IPS DF 6.9 (cell line): ENCODE measurements at places on chromosomes 7 and 10.

GRCh38 chr7:22052674-22053365 lies 107.1 kb upstream of the CDCA7L start:
- H3K4me1 ChIP-seq = no peaks in the 10 kb centered on the region
- H3K27ac ChIP-seq = no peak overlapping the region

DNA sequence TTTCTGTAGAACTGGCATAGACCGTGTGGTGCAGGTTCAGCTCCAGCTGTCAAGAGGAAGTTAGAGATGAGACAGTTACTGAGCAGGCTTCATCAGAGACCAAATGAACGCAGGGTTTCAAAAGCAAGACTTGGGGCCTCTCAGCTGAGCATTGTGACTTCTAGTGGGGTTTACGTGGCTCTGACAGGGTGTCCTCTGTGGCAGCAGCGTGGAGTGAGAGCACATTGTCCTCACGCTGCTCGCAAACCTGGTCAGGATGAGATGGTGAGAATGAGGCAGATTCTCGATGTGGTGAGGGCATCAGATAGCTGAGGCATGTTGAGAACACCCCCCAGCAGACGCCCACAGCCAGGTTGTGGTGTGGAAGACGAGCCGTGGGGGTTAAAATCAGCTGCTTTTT lies 126.0 kb downstream of the DNAJB6 start:
- H3K36me3 ChIP-seq = no peaks in the 10 kb centered on the region
- H3K4me1 ChIP-seq = no peaks in the 10 kb centered on the region
- no peak overlapping the region for H3K27ac ChIP-seq
- no peak overlapping the region for H3K4me3 ChIP-seq
- no peaks in the 10 kb centered on the region for H3K27me3 ChIP-seq

GRCh38 chr10:119862524-119862923 lies 10.1 kb downstream of the MCMBP start:
- DNase-seq = no peak
- H3K4me1 ChIP-seq = no peaks in the 10 kb centered on the region
- no peak overlapping the region for H3K27ac ChIP-seq
- H3K36me3 ChIP-seq = no peaks in the 10 kb centered on the region

DNA sequence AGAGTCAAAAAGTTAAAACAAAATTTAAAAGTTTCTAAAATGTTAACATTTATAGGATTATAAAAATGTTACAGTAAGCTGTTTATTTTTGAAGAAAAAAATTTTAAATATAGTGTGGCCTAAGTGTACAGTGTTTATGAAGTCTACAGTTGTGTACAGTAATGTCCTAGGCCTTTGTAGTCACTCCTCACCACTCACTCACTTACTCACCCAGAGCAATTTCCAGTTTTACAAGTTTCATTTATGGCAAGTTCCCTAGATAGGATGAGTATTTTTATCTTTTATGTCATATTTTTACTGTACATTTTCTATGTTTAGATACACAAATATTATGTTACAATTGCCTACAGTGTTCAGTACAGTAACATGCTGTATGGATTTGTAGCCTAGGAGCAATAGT lies 419.9 kb downstream of the ARL4A start:
- H3K27ac ChIP-seq = no peak overlapping the region
- no peaks in the 10 kb centered on the region for H3K36me3 ChIP-seq
- DNase-seq = no peak
- H3K4me3 ChIP-seq = no peak overlapping the region

GRCh38 chr7:2666588-2667250 lies 21.3 kb upstream of the AMZ1 start:
- DNase-seq = no peak
- H3K27me3 ChIP-seq = no peaks in the 10 kb centered on the region
- no peaks in the 10 kb centered on the region; the same call in 1 of the 2 replicates for H3K4me1 ChIP-seq
- peaks cover 2% of the 10 kb centered on the region for H3K36me3 ChIP-seq
- no peak overlapping the region for H3K27ac ChIP-seq

DNA sequence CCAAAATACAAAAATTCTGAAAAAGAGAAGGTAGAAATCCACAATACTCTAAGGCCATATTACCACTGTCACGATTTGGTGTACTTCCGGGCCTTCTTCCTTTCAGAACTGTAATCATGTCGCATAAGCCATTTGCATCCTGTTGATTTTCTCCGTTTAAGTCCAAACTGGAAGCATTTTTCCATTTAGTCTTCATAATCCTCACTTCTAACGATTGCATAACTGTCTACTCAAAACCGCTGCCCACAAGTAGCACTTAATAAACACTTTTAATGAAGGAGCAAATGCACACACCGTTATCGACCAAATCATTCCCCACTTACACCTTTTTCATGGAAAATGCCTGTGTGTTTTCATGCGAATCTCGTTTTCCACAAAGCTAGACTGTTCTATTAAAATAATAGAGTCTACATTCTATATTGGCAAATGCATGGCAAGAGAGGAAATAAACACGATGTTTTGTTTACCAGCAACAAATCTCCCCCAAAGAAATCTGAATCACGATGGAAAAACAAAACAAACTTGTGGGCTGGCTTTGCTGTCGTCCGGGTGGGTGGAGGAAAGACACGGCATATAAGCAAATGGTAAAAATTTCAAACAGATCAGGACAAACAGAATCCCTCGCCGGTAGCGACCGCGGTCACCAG lies 1.0 kb downstream of the ATE1 start:
- H3K27me3 ChIP-seq = no peaks in the 10 kb centered on the region
- DNase-seq = no peak
- peak overlapping the region; percentile 95; the same call in 1 of the 2 replicates for H3K4me3 ChIP-seq
- no peaks in the 10 kb centered on the region for H3K36me3 ChIP-seq

DNA sequence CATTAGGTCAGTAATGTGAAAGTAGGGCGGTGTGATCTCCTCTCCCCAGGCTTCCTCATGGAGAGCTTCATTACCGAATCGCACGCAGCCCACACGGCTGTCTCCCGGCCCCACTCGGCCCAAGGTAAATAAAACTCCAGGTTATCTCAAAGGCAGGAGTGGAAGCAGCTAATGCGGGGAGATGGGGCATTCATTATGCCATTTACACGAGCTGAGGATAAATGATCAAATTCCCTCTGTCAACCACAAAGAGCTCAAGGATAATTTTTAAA lies 93.5 kb downstream of the ADARB2 start:
- DNase-seq = no peak
- no peak overlapping the region for H3K27ac ChIP-seq
- no peaks in the 10 kb centered on the region for H3K36me3 ChIP-seq
- no peaks in the 10 kb centered on the region; the same call in 1 of the 2 replicates for H3K27me3 ChIP-seq
- H3K4me1 ChIP-seq = no peaks in the 10 kb centered on the region
- no peak overlapping the region for H3K4me3 ChIP-seq

DNA sequence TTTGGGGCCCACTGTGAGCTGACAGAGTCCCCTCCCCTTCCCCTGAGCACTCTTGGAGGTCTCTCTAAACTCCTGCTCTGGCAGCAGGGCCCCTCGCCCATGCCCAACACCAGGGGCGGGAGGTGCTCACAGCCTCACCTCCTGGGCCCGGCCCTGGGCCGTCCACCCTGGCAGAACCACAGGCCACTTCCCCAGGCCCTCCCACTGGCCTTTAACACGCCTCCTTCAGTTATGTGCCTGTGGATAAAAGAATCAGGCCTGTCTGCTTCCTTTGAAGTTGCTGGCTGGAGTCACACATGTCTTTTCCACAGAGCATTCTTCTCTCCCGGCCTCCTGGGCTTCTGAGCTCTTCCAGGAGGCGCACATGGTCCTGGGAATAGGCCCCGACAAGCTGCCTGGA lies 10.2 kb downstream of the MYL10 start:
- no peak overlapping the region for H3K27ac ChIP-seq
- peaks cover 6% of the 10 kb centered on the region; the same call in 1 of the 2 replicates for H3K4me1 ChIP-seq
- H3K36me3 ChIP-seq = no peaks in the 10 kb centered on the region
- H3K4me3 ChIP-seq = no peak overlapping the region
- no peak for DNase-seq
- no peaks in the 10 kb centered on the region for H3K27me3 ChIP-seq

DNA sequence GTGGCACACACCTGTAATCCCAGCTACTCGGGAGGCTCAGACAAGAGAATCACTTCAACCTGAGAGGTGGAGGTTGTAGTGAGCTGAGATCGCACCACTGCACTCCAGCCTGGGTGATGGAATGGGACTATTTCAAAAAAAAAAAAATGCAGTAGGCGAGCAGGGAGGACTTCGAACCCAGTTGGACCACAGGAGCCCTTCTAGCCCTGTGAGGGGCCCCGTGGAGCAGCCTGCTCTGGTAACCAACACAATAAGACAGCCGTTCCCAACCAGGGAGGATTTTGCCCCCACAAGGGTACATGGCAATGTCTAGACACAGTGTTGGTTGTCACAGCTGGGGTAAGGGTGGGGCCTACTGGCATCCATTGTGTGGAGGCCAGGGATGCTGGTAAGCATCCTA lies 63.9 kb upstream of the BTBD16 start:
- peaks cover 2% of the 10 kb centered on the region for H3K36me3 ChIP-seq
- H3K27ac ChIP-seq = no peak overlapping the region
- no peak for DNase-seq
- H3K27me3 ChIP-seq = no peaks in the 10 kb centered on the region

DNA sequence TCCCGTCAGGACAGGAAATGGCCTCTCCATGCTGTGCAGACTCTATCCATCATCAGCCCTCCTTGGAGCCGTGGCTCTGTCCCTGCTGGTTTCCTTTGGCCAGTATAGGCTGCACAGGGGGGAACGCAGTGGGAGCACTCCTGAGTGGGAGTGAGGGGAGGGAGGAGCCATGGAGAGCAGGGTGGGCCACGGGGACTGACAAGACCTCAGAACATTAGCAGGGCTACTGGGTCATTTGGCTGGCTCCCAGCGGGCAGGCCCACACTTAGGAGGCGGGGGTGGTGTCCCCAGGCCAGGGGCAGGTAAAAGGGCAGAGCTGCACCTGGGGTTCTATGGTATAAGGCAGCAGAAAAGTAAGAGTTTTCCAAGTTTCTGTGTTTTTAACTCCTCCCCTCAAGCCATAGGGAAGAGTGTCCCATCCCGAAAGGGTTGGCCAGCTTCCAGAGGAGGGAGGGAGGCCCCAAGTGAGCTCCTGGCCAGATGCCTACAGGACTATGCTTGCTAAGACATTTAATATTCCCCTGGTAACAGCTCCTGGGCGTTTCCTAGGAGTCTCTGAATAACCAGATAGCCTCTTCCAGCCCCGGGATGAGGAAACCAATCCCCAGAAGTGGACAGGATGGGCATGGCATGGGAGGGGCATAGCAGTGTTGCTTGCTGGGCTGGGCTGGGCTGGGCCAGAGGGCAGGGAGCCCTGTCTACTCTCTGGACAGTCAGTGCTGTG lies 5.5 kb upstream of the OPN4 start:
- no peak overlapping the region for H3K27ac ChIP-seq
- no peaks in the 10 kb centered on the region for H3K27me3 ChIP-seq
- DNase-seq = no peak
- no peak overlapping the region for H3K4me3 ChIP-seq
- no peaks in the 10 kb centered on the region; the same call in 1 of the 2 replicates for H3K4me1 ChIP-seq

GRCh38 chr10:79322616-79323543 lies 24.4 kb upstream of the PPIF start:
- no peak overlapping the region for H3K4me3 ChIP-seq
- H3K36me3 ChIP-seq = no peaks in the 10 kb centered on the region
- DNase-seq = no peak
- H3K27me3 ChIP-seq = no peaks in the 10 kb centered on the region

DNA sequence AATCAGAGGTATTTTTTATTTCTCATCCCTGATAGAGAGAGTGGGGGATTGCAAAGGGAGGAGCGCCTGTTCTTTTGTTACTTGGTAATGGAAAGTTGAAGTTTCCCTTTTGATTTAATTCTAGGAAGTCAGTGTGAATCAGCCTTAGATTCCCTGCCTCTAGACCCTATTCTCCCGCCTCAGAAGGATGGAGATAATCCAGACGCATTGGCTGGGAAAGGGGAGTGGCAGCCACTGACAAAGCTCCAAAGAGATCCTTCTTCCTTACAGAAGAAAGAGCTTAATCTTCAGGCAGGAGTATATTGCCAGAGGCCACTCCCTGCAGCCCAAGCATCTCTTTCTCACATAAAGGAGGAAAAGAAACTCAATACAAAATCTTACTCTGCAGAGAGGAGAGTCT lies 122.3 kb upstream of the GALNT17 start:
- no peaks in the 10 kb centered on the region for H3K36me3 ChIP-seq
- H3K4me1 ChIP-seq = no peaks in the 10 kb centered on the region
- no peak overlapping the region for H3K27ac ChIP-seq
- no peaks in the 10 kb centered on the region for H3K27me3 ChIP-seq
- no peak overlapping the region for H3K4me3 ChIP-seq

GRCh38 chr7:36171503-36171902 lies 18.4 kb downstream of the EEPD1 start:
- no peak overlapping the region for H3K27ac ChIP-seq
- no peaks in the 10 kb centered on the region for H3K36me3 ChIP-seq
- H3K4me3 ChIP-seq = no peak overlapping the region
- no peaks in the 10 kb centered on the region for H3K27me3 ChIP-seq
- H3K4me1 ChIP-seq = no peaks in the 10 kb centered on the region
- no peak for DNase-seq

DNA sequence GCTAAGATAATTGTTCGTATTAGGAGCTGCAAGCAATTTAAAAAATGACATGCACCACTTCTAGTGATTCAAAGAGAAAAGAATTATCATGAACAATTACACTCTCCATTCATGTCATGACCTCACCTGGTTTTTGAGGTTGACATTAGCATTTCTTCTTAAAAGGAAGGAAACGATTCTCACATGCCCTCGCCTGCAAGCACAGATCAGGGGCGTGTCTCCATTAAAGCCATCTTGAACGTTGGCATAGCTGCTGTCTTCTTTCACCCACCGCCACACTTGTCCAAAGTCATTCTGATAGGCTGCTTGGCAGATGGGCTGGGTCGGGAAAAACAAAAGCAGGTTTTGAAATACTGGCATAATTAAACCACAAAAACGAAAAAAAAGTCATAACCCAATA lies 19.9 kb downstream of the ANKRD22 start:
- H3K27me3 ChIP-seq = no peaks in the 10 kb centered on the region
- H3K4me1 ChIP-seq = no peaks in the 10 kb centered on the region
- no peak for DNase-seq
- H3K27ac ChIP-seq = no peak overlapping the region

GRCh38 chr10:73086816-73087215 lies 9.8 kb downstream of the P4HA1 start:
- H3K4me1 ChIP-seq = no peaks in the 10 kb centered on the region
- no peak overlapping the region for H3K4me3 ChIP-seq

GRCh38 chr10:73836427-73836980 lies 25.1 kb upstream of the NDST2 start:
- H3K27me3 ChIP-seq = no peaks in the 10 kb centered on the region
- DNase-seq = no peak
- H3K4me1 ChIP-seq = no peaks in the 10 kb centered on the region
- H3K4me3 ChIP-seq = no peak overlapping the region

GRCh38 chr7:80563561-80564327 lies 51.9 kb upstream of the GNAT3 start:
- DNase-seq = no peak
- H3K36me3 ChIP-seq = no peaks in the 10 kb centered on the region
- H3K27ac ChIP-seq = no peak overlapping the region
- no peaks in the 10 kb centered on the region for H3K27me3 ChIP-seq
- H3K4me1 ChIP-seq = no peaks in the 10 kb centered on the region

DNA sequence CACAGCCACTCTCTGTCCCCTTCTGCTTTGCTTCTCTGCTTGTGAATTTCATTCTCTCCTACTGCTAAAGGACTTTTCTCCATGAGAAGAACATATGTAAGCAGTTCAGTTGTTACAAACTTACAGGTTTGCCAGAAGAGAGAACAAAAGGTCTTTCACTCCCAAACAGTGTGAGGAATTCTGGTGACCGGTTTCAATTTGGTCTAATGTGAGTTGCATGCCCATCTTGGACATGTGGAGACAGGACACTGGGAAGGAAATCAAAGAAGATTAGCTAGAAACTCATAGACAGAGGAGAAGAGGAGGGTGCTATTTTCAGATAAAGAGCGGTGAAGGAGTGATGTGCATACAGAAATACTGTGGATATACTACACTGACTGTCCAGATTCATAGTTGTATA lies 209.5 kb upstream of the INHBA start:
- DNase-seq = no peak
- H3K36me3 ChIP-seq = no peaks in the 10 kb centered on the region
- H3K27me3 ChIP-seq = no peaks in the 10 kb centered on the region
- no peak overlapping the region for H3K27ac ChIP-seq
- H3K4me3 ChIP-seq = no peak overlapping the region
